ENCODE measurements at places on chromosomes 5 and 9. TPM values are rescaled to one million over a fixed set of nuclear protein-coding genes. Genes with fewer than 3 reads are reported as not detected.

Gene PCSK5
- total RNA-seq, result 2.7 TPM

Gene LRRC19
- not detected for total RNA-seq

Gene COL27A1
- 15.3 TPM for total RNA-seq

Gene TMC1
- total RNA-seq, result 0.33 TPM

Gene GALNT12
- 4.9 TPM for total RNA-seq

Gene IRX4
- 0.77 TPM for total RNA-seq

Gene OTP
- total RNA-seq, result 3.1 TPM

- no peak for DNase-seq
Observed at GRCh38 chr9:124054582-124055227, 43.1 kb downstream of the LHX2 start.

DNA sequence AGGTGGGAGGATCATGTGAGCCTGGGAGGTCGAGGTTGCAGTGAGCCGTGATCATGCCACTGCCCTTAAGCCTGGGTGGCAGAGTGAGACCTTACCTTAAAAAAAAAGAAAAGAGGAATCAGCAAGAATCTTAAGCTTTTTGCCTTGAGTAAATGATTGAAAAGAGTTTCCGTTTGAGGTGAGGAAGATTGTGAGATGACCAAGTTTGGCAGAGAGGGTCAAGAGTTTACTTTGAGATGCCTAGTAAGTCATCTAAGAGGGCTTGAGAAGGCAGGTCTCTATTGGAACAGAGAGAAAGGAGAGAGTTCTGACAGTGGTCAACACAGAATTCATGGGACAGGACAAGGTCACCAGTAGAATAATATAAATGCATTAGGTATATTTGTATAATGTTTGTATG is 572.1 kb downstream of the TLE4 start:
- DNase-seq, result no peak

DNA sequence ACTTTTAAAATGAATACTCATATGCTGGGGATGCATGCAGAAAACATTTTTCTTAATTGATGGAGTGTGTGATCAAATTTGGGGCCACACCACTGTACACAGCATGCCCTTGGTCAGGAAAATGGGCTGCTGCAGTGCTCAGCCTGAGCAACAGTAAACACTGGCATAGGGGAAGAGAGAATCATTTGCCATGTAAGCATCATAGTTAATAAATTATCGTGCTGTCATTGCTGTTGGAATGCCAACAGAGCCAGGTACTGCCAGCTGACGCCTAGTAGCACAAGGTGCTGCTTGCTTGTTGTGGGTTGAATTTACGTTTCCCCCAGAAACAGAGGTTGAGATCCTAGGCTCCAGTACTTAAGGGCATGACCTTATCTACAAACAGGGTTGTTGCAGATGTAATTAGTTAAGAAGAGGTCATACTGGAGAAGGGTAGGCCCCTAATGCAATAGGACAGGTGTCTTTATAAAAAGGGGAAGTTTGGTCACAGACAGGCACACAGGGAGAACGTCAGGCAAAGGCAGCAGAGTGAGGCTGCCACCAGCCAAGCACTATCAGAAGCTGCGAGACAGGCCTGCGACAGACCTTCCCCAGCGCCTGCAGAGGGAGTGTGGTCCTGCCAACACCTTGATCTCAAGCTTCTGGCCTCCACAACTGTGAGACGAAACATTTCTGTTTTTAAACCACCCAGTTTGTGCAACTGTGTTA is 25.3 kb downstream of the DAP start:
- DNase-seq, result no peak

- no peak for DNase-seq
Observed at GRCh38 chr5:126056851-126057622, 366.2 kb upstream of the GRAMD2B start.

- no peak for DNase-seq
Observed at GRCh38 chr9:22210262-22210661, 201.2 kb upstream of the CDKN2B start.

- no peak for DNase-seq
Observed at GRCh38 chr9:131487621-131488031, 15.1 kb upstream of the POMT1 start.

DNA sequence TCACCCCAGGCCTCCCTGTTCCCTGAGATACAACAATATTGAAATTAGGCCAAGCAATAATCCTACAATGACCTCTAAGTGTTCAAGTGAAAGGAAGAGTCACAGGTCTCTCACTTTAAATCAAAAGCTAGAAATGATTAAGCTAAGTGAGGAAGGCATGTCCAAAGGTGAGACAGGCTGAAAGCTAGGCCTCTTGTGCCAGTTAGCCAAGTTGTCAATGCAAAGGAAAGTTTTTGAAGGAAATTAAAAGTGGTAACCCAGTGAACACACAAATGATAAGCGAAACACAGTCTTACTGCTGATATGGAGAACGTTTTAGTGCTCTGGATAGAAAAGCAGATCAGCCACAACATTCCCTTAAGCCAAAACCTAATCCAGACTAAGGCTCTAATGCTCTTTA is 39.8 kb downstream of the PTAR1 start:
- DNase-seq, result no peak

DNA sequence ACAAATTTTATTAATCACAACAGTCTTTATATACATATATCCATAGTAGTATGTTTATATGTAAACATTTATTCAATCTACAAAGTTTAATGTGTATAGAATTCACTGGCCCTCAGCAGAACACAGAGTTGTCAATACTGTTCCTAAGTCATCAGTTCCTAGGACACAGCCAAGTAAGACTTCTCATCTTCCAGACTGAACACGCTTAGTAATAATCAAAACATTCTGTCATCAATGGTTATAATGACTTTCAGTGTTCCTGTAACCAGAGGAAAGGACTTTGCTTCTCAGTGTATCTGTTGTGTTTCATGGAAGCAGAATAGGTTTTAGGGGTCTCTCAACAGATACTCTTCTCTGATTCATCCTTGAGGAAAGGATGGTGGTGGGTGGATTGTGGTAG is 82.2 kb downstream of the SMIM23 start:
- DNase-seq, result no peak

GRCh38 chr5:115455301-115455707 is 89.3 kb downstream of the FEM1C start:
- DNase-seq, result no peak

GRCh38 chr5:141495453-141495811 is 6.6 kb downstream of the PCDHGC5 start:
- no peak for DNase-seq

DNA sequence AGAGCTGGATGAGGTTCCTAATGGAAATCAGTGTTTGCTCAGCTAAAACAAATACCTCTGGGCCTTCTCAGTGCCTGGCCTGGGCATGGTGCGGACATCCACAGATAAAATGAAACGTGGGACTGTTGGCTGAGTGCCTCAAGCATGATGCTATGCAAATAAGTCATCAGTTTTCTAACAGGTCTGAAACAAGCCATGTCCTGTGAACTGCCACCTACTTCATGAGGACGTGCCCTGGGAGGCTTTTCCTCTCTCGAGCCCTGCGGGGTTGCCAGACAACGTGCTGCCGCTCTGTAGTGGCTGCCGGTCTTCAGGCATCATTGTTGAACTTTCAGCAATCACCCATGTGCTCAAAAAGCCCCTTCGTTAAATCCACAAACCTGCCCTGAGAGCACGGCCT is 240.4 kb upstream of the IRX2 start:
- DNase-seq, result no peak

DNA sequence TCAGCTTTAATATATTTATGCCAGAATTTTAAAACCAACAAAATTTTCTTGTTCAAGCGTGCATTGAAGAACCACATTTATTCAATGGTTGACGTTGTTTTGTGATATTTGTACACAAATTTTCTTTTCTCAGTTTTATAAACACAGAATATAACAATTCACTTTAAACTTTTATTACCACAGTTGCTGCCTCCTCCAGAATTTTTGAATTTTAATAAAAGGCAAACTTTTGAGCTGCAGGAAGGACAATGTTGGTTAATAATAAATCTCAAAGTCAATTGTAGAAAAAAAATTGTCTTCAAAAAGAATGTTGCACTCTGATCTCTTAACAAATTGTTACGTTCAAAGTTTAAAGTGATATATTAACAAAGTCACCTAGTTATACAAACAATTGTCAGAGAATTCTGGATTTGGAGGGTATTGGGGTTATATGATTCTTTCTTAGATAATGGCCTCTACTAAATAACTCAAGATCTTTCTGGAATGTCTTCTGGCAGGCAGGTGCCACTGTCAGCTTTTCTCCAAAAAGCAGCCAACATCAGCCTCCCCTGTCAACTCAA is 60.5 kb downstream of the BAAT start:
- DNase-seq, result no peak

- no peak for DNase-seq
Observed at GRCh38 chr5:14286574-14287421, 143.7 kb downstream of the TRIO start.

GRCh38 chr9:8917956-8918739 is 1118.6 kb upstream of the DMAC1 start:
- no peak for DNase-seq

GRCh38 chr9:123318202-123318601 is 37.8 kb upstream of the CRB2 start:
- no peak for DNase-seq

DNA sequence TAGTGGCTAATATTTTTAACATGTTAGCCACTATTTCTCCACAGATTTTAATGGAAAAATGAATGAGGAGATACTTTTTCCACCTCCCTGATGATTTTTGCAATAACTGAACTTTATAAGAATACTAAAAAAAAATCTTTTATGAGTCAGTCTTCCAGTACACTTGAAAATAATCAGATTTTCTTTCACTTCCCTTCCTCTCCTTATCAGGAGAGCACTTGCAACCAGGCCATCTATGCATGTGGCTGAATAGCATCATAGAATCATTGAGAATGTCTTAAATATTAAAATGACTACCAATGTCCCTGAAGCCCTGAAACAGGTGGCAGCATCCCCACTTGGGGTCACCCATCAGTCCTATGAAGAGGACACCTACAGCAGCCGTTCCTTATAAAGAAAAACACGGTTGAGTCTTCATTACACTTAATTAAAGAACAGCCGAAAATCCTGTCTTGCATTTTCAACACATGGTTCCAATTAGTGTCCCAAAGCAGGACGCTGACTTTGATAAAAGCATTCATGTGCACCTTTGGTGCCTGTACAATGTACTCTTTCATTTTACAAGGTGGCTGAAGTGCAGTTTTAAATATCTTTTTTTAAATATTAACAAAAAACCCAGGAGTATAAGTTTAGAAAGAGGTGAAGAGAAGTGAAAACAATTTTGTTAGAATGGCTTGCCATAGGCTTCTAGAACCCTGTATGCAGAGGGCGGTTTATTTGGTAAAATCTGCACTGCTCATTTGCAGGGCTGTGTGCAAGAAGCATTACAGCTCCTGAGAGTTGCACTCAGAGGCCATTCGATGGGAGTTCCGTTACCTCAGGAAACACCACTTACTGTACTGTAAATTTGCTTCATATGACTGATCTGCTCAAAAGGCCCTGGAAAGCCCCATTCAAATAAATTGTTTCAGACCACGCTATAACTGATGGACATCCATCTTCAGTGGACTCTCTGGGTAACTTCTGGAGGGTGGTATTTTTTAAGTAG is 106.9 kb upstream of the VCAN start:
- no peak for DNase-seq

- no peak for DNase-seq
Observed at GRCh38 chr5:169827769-169828168, 152.5 kb downstream of the INSYN2B start.

- DNase-seq, result no peak
Observed at GRCh38 chr5:179793468-179794139, at the start of gene LTC4S. Gene LTC4S (plus strand): TSS chr5:179793986. CDS start chr5:179794081, 95 bp downstream.

DNA sequence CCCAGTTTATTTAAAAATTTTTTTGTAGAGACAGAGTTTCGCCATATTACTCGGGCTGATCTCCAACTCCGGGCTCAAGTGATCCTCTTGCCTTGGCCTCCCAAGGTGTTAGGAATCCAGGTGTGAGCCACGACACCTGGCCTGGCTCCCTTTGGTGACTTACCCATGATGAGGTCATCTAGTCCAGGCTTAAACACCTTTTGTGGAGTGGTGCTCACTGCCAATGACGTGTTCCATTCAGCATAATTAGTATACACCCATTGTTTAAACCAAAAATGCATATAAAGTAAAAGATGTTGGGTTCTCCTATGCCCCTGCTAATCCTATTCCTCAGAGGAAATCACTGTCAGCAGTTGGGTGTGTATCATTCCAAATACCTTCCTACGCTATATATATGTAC is 91.0 kb downstream of the HSPA4 start:
- DNase-seq, result no peak

DNA sequence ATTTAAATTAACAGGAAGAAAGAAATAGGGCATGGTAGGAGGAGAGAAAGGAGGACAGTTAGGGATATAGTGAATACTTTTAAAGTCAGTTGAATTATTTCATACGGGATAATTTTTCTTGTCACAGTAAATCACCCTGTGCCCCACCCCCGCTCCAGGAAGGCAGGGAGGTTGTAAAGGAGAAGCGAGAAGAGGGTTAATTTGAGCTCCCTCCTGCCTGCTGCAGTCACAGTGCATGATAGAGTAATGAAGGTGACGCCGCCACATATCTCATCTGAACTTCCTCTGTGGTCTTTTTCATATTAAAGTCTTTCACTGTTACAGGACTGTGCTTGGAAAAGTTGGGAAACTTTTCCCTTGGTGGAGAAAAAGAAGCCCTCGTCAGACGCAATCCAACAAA is 896 bp upstream of the PCSK5 start:
- DNase-seq, result no peak

GRCh38 chr9:126411948-126412284 is 85.3 kb downstream of the MVB12B start:
- DNase-seq, result no peak

DNA sequence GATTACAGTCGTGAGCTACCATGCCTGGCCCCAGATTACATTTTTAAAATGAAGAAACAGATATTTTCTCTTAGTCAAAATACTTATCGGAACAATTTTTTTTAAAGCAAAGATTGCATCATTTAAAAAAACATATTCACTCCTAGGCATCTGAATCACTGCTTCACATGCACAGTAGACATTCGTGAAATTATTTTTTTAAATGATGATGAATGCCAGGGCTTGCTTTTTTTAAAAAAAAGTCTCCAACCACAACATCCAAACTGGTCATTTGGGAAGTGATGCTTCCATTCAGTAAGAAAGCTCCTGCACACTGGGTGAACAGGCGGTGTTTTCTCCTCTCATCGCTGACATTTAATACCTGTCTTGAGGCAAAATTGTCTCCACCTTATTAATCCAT is 223.0 kb upstream of the DMRT1 start:
- DNase-seq, result no peak

GRCh38 chr5:97365163-97365845 is 182.3 kb upstream of the RIOK2 start:
- no peak for DNase-seq

GRCh38 chr5:158849219-158849791 is 250.4 kb downstream of the EBF1 start:
- no peak for DNase-seq

- no peak for DNase-seq
Observed at GRCh38 chr9:73869264-73869663, 627.9 kb upstream of the RORB start.

- no peak for DNase-seq
Observed at GRCh38 chr9:69593301-69593700, 78.9 kb downstream of the APBA1 start.

DNA sequence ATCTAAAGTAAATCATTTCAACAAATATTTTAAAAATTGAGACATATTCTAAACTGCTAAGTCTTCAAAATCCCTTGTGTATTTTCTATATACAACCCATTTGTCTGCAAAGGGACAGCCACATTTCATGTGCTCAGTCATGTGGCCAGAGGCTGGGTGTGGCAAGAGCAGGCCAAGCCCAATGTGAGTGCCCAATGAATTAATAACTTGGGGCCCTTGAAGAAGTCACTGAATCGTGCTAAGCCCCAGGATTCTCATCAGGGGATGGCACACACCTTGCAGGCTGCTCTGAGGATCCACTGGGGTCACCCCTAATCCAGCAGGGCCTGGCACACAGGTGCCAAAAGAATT is 78.2 kb upstream of the SMIM23 start:
- no peak for DNase-seq
